ENCODE measurements at places on chromosomes 2 and 18. TPM values are rescaled to one million over a fixed set of nuclear protein-coding genes. Genes with fewer than 3 reads are reported as not detected.

DSC1 gene
- not detected for total RNA-seq

GALR1 gene
- total RNA-seq = not detected

SNED1 gene
- total RNA-seq = 151 TPM

SLC9A2 gene
- not detected for total RNA-seq

LYG2 gene
- total RNA-seq = not detected

ANKRD30B gene
- total RNA-seq = not detected

SMIM21 gene
- not detected for total RNA-seq

TLX2 gene
- not detected for total RNA-seq

SPHKAP gene
- total RNA-seq = 0.26 TPM

SAG gene
- total RNA-seq = not detected

SATB2 gene
- total RNA-seq = 7.3 TPM

NEU2 gene
- total RNA-seq = not detected

AGXT gene
- not detected for total RNA-seq

C2orf80 gene
- not detected for total RNA-seq

TEX44 gene
- not detected for total RNA-seq

CD226 gene
- 1.4 TPM for total RNA-seq

UNC80 gene
- total RNA-seq = not detected

EIF2B4 gene
- total RNA-seq = 29.5 TPM

PSD4 gene
- total RNA-seq = 8.3 TPM

ADAM23 gene
- 1.4 TPM for total RNA-seq

SIX3 gene
- not detected for total RNA-seq

CHN1 gene
- total RNA-seq = 80.9 TPM

TWSG1 gene
- 95.9 TPM for total RNA-seq

CRYBA2 gene
- total RNA-seq = not detected

RPRM gene
- not detected for total RNA-seq

LRRTM1 gene
- total RNA-seq = not detected

SERPINB4 gene
- 0.64 TPM for total RNA-seq

UPP2 gene
- not detected for total RNA-seq

STAT4 gene
- total RNA-seq = 0.64 TPM

KCNE4 gene
- 5.0 TPM for total RNA-seq

BIN1 gene
- total RNA-seq = 76.5 TPM

D2HGDH gene
- total RNA-seq = 11.4 TPM

MDH1B gene
- total RNA-seq = 1.3 TPM

TUBB8B gene
- total RNA-seq = not detected

RND3 gene
- total RNA-seq = 63.7 TPM

RBM44 gene
- total RNA-seq = not detected
